Stimulated activated CD4-positive, alpha-beta T cell treated with anti-CD3 and anti-CD28 coated beads, Interleukin-2, amount 100 ng/mL, for 4 hours (primary cell): ENCODE measurements at places on chromosomes 7 and 10.

DNA sequence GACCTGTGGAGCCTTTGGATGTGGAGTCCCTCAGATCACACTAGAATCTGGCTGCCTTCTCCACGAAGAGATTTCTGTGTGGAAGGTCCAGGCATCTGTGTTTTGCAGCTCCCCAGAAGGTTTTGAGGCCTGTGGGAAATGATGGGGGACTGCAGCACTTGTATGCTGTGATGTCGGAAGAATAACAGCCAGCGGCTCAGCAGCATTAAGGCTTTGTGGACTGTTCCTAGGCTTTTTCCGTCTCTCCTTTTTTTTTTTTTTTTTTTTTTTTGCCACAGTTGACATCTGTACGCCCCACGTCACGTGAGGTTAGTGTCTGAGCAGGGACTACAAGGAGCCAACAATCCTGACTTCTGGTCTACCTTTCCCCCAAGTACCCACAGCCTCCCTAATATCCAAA lies 181.3 kb downstream of the PFKFB3 start:
- no peak for DNase-seq

GRCh38 chr10:79354615-79355014 lies 7.3 kb downstream of the PPIF start:
- DNase-seq: no peak

GRCh38 chr7:92053312-92053711 lies 81.0 kb downstream of the CYP51A1 start:
- DNase-seq: no peak

- DNase-seq: no peak
Observed at GRCh38 chr7:120030876-120031275, 242.1 kb upstream of the KCND2 start.

DNA sequence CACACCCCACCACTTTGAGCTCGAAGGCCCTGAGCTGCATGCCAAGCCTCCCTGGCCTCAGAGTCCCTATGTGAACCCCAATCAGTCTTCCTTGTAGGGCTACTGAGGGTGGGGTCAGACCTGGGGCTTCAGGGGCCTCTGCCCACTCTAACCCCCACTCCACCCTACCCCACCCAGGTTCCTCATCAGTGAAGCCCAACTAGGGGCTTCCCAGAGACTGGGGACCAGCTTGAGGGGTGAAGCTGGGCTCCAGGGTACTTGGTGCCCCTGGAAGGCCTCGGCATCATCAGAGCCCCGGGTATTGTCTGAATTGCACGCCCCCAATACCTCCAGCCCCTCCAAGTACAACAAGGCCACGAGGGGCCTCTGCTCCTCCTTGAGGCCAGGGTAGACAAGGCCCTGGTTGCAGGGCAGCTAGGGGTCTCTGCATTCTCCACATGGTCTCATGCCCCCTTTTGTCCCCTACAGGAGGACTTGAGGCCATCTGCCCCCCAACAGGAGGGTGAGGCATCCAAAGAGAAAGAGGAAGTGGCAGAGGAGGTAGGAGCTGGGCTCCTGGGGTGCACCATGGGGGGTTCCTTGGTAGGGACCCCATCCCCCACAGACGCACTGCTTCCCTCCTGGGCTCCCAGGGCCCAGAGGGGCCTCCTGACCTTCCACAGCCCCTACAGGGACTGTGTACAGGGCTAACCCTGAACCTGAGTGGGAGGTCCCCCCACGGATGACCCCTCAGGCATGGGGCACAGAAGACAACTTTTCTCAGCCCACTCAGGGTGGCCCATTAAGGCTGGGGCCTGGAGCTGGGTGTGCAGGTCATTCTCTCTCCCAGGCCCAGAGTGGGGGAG lies 4.0 kb downstream of the SNCG start:
- no peak for DNase-seq

- no peak for DNase-seq
Observed at GRCh38 chr10:82278401-82279182, 403.6 kb downstream of the NRG3 start.

GRCh38 chr10:78327778-78328591 lies 294.3 kb downstream of the RPS24 start:
- no peak for DNase-seq

DNA sequence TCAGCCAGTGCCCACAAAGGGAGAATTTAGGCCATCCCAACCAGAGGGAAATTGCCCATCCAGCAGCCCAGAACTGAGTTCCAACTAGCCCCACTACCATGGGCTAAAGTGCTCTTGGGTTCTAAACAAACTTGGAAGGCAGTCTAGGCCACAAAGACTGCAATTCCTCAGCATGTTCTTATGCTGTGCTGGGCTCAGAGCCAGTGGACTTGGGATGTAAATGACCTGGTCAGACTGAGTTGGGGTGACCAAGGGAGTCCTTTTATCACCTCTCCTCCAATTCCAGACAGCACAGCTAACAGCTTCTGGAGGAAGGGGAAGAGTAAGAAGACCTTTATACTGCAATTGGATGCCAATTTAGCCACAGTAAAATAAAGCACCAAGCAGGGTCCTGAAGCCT lies 607.2 kb upstream of the KCND2 start:
- no peak for DNase-seq

DNA sequence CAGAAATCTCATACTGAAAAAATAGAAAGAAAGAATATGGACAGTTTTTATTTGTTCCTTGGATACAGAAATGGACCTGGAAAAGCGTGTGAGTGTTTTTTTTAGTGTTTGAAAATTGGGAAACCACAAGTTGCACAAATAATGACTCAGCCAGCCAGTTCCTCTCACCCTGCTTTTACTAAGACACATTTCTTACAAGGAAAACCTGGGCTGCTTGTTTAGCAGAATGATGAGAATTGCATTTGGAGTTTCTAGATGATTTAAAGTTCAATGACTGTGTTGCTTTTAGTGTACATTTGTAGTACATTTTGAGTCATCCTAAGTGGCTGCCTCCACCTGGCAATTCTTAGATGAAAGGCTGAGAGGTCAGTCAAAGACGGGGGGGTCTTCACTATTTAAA lies 218.7 kb downstream of the ABCA13 start:
- DNase-seq: no peak

- no peak for DNase-seq
Observed at GRCh38 chr10:21191512-21191911, 294.4 kb upstream of the NEBL start.

GRCh38 chr10:68516766-68517165 lies 10.6 kb downstream of the SLC25A16 start:
- no peak for DNase-seq

DNA sequence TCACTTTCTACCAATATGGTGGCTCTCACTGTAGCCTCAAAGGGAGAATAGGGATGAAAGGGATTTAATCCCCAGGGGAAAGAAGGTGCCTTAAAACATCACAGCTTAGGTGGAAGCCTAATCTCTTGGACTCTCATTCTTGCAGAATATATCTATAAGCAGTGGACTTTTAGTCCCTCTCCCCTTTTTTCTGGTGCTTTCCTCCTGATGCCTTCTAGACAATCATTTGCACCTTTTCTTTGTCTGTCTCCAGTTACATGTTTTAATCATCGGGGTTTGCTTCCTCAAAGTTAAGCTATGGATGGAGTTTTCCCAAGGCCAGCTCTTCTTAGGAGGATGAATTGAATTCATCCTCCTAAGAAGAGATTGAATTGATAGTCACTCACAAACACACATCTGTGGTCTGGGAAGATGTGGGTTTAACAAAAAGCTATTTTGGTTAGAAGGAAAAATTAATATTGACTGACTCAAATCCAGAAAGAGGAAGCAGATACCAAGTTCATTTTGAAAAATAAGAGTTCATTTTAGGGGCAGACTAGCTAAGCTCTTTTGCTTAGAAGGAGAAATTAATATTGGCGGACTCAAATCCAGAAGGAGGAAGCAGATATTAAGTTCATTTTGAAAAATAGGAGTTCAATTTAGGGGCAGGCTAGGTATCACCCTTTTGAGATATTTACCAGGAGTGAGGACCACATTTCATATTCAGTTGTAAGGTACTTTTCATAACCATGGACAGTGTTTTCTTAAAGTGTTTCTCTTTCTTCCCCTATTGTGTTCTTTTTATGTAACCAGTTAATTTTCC lies 35.2 kb upstream of the PLEKHS1 start:
- DNase-seq: no peak

DNA sequence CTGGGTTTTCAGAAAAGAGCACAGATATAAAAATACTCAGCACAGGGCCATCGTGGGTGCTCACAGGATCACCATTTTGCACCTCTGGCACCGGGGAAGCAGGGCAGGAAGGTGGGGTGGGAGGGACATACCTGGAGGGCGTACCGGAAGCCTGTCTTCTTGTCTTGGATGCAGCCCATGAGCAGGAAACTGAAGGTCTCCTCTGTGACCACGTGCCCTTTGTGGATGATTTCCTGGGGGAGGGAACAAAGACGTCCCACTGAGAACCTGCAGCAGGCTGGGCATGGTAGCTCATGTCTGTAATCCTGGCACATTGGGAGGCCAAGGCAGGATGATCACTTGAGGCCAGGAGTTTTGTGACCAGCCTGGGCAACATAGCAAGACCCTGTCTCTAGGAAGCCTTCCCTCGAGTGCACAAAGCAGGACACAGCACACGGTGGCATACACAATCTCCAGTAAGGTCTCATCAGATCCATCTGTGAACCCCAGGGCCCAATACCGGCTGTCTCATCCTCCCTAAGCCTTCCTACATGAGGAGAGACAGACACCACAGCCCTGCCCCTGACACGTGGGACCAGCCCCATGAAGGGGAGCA lies 9.5 kb downstream of the PTCD1 start:
- no peak for DNase-seq

- peak; percentile 84 for DNase-seq
Observed at GRCh38 chr7:1940402-1940786, 270.3 kb downstream of the ELFN1 start.

GRCh38 chr10:21279217-21279575 lies 246.3 kb downstream of the SKIDA1 start:
- no peak for DNase-seq

GRCh38 chr10:118272149-118272721 lies 69.9 kb downstream of the FAM204A start:
- DNase-seq: no peak

- DNase-seq: no peak
Observed at GRCh38 chr10:29761916-29762315, 127.1 kb upstream of the SVIL start.

- DNase-seq: no peak
Observed at GRCh38 chr7:133434246-133434865, 181.5 kb downstream of the EXOC4 start.

DNA sequence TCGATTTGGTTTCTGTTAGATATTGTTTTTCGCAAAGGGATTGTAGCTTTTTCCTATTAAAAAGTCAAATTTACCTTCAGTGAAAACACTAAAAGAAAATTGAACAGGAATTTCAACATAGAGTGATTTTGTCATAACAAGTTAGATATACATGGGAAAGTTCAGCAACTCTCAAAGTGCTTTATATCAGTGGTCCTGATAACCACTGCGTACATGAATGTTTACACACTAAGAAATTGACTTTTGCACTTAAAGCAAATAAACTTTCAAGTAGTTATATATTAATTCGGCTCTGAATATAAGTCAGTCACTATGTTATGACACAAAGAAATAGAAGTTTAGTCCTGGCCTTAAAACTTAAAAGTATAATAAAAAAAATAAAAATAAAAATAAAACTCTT lies 101.3 kb upstream of the DKK1 start:
- no peak for DNase-seq

- DNase-seq: no peak
Observed at GRCh38 chr7:88256906-88257305, 37.1 kb upstream of the SRI start.

DNA sequence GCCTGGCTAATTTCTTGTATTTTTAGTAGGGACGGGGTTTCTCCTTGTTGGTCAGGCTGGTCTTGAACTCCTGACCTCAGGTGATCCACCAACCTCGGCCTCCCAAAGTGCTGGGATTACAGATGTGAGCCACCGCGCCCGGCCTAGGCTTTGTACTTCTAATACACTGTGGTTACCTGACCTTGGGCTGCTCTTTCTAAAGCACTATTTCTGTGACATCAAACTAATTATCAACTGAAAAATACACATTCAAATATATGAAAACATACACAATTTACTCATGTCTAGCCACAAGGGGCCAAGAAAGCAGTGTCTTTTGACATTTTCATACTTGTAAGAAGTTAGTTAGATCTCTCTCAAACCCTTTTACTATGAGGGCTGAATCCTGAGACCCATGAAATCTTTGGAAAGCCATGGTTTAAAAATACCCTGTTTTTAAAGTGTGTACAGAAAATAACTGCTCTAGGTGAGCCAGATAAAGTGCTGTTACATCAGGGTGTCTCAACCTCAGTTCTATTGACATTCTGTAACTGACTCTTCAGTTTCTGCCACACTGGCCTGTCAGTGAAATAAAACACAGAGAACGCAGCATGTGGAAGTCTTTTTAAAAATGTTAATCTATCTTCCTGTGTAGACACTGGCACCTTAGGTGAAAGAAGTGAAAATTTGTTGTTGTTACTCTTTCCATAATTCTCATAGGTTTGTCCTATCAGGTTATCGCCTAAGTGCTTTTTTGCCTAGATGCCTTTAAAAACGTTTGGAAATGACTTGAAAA lies 58.8 kb downstream of the CREM start:
- DNase-seq: no peak

GRCh38 chr10:130696870-130697269 lies 560.7 kb downstream of the GLRX3 start:
- DNase-seq: no peak

DNA sequence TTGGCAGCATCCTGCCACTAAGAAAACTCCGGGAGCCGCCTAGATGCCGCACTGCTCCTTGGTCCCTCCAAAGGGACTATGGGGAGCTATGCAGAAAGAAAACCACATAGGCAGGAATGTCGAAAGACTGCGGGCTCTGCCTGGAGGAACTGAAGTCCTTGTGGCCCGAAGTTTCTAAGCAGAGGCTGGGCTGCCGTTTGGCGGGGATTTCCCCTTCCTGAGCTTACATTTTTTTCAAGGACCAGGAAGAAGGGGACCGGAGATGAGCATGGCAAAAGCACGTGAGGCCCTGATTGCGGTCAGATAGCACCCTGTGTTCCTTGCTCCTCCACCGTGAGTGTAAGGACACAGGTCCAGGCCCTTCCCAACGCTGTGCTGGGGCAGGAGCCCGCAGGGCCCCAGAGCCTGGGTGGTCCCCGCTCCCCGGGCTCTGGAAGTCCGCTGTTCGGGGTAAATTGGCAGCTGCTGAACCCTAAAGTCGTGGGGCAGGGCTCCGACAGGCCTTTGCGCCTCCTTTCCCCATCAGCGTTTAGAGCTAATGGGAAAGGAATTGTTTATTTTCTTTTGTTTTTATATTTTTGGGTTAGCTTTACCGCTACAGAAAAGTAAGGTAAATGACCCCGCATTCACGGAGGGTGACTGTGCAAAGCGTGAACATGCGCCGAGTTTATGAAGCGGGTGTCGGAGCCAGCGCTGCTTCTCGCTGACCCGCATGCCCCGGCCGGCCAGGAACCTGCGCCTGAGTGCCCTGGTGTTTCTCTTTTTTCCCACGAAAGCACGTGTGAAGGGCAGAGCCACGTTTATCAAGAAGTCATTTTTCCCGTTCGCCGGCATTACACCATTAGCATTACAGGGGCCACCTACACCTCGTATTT lies 356.5 kb upstream of the ZNF32 start:
- no peak for DNase-seq

GRCh38 chr7:49038821-49039358 lies 114.5 kb downstream of the CDC14C start:
- DNase-seq: no peak
